ENCODE measurements at places on chromosomes 4 and X.
A peak's percentile ranks its signal among the peaks of the same experiment; 100 is the strongest.

GRCh38 chr4:38560768-38561558, 103.0 kb upstream of the KLF3 start:
- no peak for DNase-seq

- DNase-seq: no peak
Measured at GRCh38 chr4:182067828-182068227, 175.4 kb upstream of the TENM3 start.

DNA sequence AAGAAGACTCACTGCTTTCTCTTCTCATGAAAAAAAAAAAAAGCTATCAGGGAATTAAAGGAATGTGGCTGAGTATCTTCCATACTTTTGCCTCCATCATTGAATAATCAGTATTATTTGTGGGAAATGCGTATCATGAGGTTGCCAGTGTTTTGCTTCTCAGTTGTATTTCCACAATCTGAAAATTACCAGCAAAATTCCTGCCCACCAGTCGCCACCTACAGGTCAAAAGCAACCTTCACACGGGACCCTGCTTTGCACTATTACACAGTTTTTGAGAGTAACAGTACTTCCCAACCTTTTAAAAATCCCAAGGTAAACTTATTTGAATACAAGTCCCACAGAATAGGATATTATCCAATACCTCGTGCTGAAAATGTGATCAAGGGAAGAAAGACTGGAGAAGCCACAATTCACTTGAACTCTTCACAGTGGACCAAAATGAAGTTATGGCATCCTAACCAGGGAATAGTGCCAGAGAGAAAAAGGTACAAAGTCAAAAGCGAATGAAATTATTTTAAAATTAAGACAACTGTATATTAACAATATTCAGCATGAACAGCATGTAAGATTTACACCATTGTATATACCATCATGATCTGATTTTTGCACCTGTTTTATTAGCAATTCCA, 30.4 kb downstream of the PGRMC1 start:
- DNase-seq: peak; percentile 0

GRCh38 chr4:142350871-142351270, 495.2 kb downstream of the INPP4B start:
- no peak for DNase-seq

DNA sequence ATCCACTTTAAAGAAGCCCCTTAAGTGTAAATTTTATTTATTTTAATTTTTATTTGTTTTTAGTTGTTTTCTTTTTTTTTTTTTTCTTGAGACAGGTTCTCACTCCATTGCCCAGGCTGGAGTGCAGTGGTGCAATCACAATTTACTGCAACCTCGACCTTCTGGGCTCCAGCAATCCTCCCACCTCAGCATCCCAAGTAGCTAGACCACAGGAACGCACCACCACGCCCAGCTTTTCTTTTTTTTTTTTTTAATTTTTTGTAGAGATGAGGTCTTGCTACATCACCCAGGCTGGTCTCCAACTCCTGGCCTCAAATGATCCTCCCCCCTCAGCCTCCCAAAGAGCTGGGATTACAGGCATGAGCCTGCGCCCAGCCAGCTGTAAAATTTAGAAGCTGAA, 6.0 kb downstream of the SAT1 start:
- DNase-seq: no peak
